ENCODE measurements at places on chromosomes 7 and 10.

DNA sequence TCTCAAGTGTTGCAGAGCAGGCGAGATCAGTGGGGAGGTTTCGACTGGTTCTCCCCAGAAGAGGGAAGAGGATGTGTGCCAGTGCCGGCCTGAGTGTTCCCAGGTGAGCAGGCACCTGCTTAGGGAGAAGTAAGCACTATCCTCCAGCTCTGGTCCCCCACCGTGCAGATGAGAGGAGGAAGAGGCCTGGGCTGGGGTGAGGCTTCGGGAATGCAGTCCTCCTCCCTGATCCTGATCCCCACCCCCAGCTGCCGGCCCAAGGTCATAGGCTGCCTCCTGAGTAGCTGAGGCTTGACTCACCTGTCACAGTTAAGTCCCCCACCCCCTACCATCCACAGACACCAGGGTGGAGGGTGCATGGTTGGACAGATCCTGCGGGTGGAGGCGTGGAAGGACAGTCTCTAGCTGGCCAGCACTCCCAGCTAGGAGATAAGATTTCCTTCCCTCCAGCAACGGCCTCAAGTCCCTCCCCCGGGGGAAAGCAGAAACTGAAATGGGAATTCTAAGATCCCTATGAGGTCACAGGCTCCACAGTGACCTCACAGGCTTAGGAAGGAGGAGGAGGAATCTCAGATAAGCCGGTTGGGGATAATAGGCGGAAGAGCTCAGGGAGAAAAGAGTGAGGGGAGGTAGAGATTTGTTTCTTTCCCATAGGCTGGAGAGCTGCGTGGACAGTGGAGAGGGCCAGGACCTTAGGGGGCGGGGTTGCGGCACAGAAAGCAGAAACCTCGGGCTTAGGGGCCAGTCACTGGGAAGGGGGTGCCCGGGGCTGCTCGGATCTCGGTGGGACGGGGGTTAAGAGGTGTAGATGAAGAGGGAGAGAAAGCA lies 1.0 kb downstream of the LRCH4 start:
- no peak for DNase-seq

GRCh38 chr7:371119-371778 lies 81.3 kb downstream of the FOXL3 start:
- DNase-seq = no peak

- no peak for DNase-seq
Measured at GRCh38 chr7:45682836-45683555, 108.8 kb downstream of the ADCY1 start.

DNA sequence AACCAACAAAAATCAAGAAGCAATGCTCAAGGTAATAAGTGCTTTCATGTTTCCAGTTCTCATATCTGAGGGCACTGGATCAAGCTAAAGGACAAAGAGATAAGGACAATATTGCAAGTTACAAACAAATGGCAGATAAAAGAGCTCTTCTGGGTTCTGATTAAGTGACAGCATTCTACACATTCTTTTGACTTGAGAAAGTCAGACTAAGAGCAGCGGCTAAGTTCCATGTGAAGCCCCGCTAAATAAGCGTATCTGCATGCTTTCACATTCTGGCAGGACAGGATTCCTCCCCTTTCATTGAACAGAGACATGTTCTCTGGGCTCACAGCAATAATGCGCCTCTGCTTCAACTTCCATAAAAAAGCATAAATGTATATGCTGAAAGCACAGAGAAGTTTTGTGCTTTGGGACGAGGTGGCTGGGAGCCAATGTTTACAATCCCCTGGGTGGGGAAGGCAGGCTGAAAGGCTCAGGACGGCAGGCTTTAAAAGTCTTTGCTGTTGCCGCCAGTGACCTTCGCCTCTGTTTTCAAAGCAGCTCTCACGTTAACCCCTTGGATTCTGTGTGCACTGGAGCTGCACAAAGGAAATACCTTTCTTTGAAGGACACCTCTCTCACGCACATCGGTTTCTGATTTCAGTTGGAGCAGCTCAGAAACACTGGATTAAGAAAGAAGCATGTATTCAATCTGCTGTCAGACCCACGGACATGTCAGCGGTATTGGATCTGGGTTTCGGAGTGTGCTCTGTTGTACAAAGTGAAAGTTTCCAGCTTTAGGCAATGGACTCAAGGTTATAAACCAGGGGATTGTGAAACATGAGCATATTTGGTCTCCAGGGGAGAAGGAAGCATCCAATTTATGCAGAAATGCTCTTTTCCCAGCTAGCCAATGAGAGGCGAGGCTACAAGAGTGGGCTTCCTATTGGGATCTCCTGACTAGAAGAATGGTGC lies 105.4 kb upstream of the FAM133B start:
- no peak for DNase-seq

- no peak for DNase-seq
Measured at GRCh38 chr7:137992550-137993394, 9.1 kb downstream of the CREB3L2 start.

- no peak for DNase-seq
Measured at GRCh38 chr10:97514344-97514743, 15.6 kb downstream of the UBTD1 start.

DNA sequence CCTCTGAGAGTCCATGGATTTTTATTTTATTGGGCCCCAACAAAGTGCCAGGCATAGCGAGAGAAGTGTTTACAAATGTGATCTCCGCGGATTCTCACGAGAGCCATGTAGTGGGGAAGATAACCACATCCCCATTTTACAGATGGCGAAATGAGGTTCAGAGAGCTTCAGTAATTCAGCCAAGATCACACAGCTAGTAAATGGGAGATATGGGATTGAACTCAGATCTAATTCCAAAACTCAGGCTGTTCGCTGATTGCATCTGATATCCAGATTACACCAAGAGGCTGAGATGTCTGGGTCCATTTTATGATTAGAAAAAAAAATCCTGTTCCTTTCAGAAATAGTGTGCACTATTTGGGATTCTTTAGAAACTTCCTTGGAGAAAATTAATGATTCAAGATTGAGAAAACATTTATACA lies 1.3 kb downstream of the FAS start:
- DNase-seq = no peak

DNA sequence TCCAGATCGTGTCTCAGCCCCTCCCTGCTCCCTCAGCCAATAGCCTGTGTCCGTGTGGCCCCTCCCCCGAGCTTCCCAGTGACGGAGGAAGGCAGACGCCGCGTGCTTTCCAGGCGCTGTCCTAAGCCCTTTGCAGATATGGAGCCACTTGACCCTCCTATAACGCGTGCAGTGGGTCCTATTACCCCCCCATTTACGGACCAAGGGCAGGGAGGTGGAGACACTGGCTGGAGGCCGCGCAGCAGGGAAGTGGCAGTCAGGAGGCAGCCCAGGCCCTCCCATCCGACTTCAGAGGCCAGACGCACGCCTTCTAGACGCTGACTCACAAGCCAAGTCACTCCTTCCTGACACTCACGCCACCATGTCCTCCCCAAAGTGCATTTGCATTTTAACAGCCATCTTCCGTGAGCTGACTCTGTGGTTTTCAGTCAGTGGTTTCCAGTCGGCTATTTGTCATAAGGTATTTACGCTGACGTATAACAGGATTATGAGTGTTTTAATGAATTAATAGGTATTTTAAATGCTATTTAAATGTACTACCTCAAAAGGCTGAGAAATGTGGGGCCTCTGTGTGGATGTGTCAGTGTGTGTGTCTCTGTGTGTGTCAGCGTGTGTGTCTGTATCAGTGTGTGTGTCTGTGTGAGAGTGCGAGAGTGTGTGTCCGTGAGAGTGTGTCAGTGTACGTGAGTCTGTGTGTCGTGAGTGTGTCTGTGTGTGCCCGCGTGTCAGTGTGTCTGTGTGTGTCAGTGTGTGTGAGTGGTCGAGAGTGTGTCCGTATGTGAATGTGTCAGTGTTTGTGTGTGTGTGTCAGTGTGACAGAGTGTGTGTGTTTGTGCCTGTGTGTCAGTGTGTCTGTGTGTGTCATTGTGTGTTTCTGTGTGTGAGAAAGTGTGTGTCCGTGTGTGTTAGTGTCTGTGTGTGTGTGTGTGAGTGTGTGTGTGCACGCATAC lies 92.0 kb upstream of the INSIG1 start:
- DNase-seq = peak; percentile 95

DNA sequence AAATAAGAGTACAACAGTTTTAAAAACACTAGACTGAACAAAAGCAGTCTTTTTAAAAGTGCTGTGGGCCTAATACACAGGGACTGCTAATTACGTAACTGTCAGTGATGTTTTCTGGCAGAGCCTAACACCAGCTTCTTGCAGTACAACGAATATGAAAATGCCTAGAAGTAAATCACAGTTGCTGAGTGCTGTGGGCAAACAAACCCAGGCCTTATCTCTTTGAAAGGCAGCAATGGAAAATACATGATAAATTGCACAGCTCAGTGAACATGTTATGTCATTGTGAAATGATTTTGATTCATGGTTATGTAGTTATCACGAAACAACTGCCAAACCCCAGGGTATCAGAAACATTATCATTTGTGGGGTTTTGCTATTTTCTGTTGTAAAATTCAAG lies 428.4 kb downstream of the GFRA1 start:
- no peak for DNase-seq

DNA sequence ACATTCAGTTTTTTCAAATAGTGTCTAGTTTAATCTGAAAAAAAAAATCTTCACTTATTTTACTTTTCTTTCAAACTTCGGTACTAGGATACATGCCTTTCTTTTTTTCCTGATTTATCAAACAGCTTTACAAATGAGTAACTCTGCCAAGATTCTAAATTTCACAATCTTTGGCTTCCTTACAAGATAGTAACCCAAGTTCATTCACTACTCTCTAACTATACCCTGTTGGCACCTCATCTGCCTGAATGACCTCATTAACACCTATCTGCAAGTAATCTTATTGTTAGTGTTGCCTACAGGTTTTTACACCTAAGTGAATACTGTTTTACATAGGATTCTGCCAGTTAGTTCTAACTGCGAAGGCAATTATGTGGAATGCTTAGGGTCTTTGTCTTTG lies 159.8 kb downstream of the FOXP2 start:
- no peak for DNase-seq

DNA sequence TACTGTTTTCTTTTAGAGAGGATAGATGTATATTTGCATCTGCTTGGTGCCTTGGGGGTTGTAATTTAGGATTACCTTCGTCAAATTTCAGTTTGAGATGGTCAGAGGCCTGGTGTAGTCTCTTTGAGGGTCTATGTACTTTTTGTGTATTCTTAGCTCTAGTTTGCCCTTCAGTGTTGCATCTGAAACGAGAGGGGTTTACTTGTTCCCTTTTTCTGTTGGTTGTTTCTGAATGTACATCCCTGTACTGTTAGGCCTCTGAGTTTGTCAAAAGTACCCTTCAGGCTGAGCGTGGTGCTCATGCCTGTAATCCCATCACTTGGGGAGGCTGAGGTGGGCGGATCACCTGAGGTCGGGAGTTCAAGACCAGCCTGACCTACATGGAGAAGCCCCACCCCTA lies 60.0 kb downstream of the MLLT10 start:
- DNase-seq = no peak

DNA sequence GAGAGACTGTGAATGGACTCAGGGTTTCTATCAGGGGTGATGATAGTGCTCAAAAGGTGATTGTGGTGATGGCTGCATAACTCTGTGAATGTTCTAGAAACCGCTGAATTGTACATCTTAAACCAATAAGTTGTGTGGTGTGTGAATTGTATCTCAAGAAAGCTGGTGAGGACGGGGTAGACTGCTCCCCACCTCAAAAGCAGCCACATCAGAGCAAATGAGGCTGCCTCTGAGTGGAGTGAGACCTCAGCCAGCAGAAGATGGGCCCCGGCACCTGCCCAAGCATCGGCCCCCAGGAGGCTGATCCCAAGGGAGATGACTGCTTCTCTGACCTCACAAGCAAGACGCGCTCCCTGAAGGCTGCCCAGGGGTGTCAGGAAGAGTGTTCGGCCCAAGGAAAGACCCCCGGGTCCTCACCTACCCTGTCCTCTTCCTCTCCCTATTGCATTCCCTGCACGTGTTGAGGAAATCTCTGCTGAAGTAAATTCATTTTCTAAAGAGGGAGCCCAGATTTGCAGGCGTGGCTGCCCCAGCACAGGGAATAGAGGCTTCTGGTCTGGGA lies 279.3 kb upstream of the SHH start:
- no peak for DNase-seq

DNA sequence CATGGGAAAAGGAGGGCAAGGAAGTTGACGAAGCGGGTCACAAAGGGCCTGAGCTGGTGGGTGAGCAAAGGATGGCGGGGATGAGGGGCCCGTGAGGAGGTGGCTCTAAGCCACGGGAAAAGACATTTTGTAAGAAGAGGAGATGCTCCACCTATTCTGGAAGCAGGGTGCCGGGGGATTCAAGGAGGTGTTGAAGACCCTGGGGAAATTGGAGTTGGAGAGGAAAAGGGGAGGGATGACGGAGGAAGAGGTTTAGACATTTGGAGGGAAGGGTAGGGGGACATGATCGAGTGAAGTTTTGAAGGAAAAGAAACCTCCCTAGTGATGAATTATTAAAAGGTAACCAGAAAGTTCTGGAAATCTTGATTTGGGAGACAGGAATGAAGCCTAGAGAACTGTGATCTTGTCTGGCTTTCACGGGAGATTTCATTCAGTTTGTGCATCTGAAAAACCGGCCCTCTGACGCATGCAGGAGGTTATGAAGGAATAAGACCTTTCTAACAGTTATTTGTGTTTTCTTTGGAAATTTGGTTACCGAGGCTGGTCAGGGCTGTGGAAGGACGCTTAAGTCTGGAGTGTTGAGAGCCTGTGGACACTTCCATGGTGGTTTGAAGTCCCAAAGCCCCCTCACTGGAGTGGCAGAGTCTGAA lies 1.4 kb downstream of the SMO start:
- no peak for DNase-seq

DNA sequence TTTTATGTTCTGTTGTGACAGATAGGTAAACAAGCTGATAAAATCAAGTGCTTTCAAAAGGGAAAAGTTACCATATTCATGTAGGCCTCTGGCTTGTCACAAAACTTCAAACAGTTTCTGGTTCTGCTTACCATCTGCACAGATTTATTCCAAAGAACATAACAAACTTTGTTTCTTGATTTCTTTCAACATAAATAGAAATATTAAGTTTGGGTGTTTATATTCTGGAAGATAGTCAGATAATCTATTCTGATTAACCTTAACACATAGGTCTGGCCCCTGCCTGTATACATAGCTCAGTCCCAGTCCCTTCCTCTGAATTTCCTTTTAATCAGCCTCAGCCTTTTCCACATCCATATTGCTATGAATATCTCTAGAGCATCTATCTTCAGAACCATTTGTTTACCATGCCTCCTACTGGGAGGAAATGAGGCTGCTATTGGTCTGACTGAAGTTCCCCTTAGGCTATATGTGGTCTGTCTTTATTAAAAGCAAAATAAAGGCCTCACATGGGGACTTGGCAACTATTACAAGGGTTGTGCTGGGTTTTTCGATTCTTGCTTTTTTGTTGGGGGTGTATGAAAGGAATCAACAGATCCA lies 319.0 kb downstream of the HPSE2 start:
- DNase-seq = no peak

DNA sequence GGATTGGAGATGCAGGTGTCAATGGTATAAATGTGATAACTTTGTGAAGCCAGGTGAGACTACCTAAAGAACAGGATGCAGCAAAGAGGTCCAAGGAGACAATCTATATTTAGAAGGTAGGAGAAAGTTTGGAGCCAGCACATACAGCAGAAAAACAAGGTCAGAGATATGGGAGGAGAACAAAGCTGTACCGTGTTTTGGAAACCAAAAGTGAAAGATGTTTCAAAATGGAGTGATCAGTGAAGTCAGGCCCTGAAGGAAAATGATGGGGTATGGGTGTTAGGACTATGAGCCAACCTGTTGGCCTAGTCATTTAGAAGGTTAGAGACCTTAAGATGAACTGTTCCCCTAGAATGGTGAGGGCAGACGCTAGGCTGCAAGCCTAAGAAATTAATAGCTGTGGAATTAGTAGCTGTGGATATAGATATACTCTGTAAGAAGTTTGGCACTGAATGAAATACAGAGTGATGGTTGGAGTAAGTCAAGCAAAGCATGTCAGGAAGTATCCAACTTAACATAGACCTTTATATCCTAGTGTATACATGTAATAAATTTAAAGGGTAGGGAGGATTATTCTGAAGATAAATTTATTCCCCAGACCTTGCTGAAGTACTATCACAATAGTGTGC lies 149.8 kb upstream of the WNT16 start:
- no peak for DNase-seq

Measured in CD4-positive, alpha-beta T cell treated with Interleukin-4 for 4 hours (primary cell).